ENCODE measurements at places on chromosomes 13 and 19.

- no peak for DNase-seq
These were observed 1.0 kb upstream of the CKM start for GRCh38 chr19:45323671-45324081.

DNA sequence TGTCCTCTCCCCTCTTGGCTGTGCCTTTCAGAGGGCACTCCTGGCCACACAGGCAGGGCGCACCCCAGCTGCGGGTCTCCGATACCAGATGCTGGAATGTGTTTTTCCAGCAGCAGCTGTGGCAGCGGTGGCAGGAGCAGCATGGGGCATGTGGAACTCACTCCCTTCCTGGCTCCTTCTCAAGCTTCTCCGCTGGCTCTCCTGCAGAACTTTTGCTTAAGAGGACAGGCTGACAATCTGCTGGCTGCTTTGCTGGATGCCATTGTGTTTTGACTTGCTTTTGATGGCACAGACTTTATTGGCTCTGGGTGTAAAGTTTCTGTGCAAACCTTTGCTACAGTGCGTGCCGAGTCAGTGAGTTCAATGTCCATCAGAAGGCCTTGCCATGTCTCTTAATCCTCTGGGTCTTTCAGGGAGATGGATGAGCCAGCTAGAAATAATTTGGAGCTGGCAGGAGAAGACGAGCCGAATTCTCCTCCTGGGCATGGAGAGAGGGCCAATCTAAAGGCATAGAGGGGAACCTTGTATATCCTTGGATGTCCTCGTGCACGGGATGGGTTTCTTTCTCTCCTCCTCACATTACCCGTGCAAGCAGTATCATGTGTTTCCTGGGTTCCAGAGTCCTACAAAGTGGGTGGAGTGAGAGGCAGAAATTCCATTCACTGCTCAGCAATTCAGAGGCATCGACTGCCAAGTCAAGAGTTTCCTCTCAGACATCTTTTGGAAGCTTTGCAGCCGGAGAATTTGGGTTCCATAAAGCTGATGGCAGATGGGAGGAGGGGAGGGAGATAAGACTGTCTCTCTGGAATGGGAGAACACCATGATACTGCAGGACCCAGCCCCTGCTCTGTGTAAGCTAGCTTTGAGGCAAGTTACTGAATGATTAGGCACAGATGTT is 231.2 kb downstream of the FGF9 start:
- no peak for DNase-seq

DNA sequence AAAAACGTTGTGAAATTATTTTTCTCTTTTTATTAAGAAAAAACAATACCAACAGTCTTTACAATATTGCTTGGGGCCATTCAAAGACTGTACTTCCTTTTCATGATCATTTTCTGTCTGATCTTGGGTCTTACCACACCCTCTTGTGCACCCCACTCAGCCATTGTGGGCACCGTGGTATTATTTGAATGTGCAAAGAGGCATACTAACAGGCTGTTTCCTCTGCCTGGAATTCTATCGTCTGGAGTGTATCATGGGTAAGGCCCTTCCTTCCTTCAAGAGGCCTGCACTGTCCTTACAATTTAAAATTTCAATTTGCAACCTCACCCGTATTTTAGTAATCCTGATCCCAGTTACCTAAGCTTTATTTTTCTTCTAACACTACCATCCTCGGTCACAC is 76.5 kb downstream of the FGF14 start:
- DNase-seq, result no peak

- no peak for DNase-seq
These were observed 38.7 kb downstream of the ELF1 start for GRCh38 chr13:40980461-40980860.

- DNase-seq, result no peak
These were observed 63.7 kb upstream of the TPM4 start for GRCh38 chr19:16012552-16012951.
